Stimulated activated CD8-positive, alpha-beta memory T cell treated with anti-CD3 and anti-CD28 coated beads, Interleukin-12 subunit alpha, Interleukin-12 subunit beta, amount 100 ng/mL, for 4 hours (primary cell): ENCODE measurements at places on chromosomes 16 and 17.
A peak's percentile ranks its signal among the peaks of the same experiment; 100 is the strongest.

DNA sequence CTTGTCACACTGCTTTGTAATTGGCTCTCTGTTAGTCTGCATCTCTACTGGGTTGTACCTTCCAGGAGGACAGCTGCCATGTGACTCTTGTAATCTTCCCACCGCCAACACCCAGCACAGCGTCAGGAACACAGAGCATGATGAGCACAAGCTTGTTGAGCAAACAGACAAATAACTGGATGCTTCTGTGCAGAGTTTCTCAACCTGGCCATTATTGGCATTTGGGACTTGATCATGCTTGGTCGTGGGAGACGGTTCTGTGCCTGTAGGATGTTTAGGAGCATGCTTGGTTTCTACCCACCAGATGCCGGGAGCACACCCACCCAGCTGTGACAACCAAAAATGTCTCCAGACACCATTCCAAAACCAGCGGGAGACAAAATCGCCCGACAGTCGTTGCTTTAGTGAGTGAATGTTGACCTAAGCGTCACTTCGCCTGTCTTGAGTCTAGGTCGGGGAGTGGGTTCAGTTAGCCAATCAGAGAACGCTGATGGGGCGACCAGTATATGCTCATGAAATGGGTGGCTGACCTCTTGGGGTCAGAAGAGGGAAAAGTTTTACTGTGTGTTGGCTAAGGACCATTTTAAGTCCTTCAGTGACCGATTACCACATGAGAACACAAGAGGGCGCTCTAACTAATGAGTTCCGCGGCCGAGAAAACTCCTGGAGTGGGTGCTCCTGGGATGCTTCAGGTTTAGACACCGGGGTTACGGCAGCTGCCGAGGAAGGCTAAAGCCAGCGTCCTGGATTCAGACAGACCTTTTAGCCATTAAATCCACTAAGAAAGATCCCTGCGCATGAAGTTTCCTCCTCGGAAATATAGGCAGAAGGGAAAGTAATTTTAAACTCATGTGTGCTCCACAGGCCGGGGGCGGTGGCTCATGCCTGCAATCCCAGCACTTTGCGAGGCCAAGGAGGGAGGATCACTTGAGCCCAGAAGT lies 57.8 kb upstream of the TEX2 start:
- DNase-seq = peak; percentile 25

GRCh38 chr16:51312363-51313150 lies 161.5 kb upstream of the SALL1 start:
- no peak for DNase-seq

DNA sequence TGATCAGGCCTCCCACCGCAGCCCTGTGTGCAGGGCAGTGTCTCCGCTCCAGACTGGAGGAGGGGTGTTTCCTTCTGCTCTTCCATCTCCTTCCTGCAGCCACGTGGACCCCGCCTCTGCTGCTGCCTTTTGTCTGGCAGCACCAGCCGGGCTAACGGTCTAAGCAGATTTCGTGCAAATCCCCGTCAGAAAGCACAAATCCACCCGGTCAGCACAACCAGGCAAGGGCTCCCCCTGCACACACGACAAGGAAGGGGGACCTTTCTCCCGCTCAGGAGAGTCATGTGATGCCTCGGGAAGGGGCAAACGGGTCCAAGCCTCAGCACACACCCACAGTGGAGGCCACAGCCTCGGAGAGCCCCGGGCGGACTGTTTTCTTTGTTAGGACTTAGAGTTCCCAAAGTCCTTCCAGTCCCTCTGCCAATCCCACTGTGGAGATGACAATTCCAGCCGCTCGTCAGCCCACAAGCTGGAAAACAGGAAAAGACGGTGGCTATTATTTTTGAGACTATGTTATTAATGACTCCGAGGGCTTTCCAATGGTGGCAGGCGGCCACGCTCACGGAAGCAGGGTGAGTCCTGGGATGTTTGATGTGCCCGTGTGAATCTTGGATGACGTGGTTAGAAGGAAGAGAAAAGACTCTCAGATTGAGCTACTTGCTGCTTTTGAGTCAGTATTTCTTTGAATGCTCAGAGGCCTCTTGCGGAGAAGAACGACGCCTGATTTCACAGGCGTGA lies 22.5 kb upstream of the MEAK7 start:
- DNase-seq = no peak

- DNase-seq = no peak
Measured at GRCh38 chr16:79162977-79163376, 437.6 kb downstream of the MAF start.

DNA sequence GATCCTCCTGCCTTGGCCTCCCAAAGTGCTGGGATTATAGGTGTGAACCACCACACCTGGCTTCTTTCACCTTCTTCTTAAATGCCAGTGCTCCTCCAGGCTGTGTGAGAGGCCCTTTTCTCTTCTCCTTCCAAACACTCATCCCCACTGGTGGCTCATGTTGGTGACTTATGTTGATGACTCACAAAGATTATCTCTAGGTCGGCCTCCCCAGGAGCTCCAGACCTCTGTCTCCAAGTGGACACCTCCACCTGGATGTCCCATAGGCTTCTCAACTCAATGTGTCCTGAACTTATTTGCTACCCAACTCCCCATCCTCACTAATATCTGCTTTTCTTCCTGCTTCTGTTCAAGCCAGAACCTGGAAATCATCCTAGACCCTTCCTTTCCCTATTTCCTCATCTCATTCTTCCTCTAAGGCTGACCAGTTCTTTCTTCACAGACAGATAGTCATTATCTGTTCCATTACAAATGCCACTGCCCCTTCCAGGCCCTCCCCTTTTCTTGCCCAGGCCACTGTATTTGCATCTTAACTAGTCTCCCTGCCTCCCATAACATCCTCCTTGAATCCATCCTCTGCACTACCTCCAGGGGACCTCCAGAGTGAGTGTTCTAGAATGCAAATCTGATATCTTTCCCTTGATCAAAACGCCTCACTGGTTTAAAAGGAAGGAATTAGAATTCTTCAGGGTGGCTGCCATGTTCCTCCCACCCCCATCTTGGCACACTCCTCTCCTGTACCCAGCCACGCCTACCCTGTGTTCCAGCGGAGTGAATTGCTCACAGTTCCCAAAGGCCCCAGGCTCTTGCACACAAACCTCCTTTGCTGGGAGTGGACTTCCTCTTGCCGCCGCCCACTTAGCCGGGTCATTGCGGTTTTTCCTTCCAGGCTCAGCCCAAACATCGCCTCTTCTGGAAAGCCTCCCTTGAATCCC lies 34.8 kb upstream of the FBXO47 start:
- DNase-seq = no peak

DNA sequence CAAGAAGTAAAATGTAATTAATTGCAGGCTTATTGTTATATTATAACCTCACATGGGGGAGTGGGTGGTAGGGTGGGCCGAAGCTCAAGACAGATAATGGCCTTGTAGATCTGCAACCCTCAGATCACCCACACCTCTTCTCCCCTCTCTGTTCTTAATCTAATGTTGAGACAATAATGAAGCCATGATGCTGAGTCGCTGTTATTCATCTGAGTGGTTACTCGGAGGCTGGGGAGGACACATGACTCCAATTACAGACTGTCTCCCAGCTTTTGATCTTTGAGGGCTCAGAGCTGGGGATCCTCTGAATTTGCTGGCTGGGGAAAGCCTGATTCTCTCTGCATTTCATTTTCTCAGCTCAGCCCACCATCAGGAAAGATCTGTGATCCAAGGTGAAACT lies 275.3 kb downstream of the SHISA9 start:
- DNase-seq = no peak

DNA sequence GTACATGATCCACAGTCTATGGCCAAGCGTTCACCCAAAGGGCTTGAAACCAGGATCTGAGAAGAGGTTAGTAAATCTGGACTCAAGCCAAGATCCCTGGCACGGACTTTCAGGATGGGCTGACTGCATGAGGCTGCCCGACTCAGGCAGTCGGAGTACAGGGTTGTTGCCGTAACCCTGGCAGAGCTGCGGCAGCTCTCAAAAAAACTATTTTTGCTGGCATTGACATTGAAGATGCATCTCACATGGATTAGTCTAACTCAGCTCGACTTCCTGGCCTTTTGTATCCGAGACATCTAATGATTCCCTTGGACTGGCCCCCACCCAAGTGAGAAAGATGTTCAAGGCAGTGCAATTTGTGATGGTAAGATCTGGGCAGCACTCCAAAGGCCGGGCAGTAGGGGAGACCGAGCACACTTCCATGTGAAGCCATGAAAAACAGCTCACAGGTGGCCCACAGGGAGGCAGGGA lies 6.2 kb downstream of the SLC47A1 start:
- DNase-seq = no peak

DNA sequence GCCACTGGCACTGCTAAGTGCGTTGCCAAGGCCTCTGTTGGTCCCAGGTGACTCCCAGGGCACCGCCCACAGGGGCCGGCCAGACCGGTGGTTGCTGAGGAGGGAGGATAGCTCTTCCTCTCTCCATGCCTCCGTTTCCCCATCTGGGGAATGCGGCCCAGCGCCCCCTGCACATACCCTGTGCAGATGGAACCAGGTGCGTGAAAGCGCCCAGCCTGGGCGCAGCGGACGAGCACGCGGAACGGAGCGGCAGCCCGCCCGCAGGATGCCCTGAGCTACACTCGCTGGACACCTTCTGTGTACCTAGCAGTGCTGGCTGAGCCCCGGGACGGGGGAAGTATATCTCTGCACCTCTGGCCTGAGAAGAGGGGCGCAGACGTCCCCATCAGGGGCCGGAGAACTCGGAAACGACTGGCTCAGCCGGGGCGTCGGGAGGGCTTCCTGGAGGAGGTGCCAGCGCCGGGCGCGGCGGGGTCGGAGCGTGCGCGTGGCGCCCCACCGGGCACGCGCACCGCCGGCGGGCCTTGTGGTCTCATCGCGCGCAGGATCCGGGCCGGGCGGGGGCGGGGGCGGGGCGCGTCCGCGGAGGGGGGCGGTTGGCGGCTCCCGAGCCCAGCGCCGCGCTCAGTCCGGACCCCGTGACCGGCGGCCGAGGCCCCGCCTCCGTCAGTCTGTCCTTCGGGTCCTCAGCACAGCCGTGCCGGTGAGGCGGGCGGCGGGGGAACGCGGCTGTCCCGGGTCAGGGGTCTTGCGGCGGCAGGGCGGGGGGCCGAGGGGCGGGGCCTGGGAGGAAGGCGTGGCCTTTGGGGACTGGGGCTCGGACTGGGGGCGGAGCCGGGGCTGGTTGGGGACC lies at the start of the genes CCDC78 and HAGHL:
CCDC78 (minus strand) TSS at position 6 of the 853 bp plus-strand sequence. CDS start 76 bp downstream, outside the sequence.
HAGHL (plus strand) TSS at position 669 of the 853 bp plus-strand sequence. CDS start 404 bp downstream, outside the sequence.
- peak; percentile 56 for DNase-seq

DNA sequence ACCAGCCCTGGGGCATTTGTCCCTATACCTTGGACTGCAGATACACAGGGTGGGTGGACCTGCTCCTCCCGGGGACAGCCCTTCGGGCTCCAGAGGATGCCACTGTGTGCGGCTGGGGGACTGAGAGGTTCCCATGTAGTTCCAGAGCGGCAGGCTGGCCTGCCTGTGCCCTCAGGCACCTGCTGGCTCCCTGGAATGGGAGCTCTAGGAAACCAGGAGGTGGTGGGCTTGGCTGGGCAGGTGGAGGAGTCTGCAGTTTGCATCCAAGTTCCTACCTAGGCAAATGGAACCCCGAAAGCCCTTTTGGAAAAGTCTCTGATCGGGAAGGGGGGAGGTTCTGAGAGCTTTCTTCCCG lies 982 bp downstream of the DBNDD1 start:
- no peak for DNase-seq

- DNase-seq = no peak
Measured at GRCh38 chr16:49822649-49823370, 33.1 kb downstream of the ZNF423 start.

- DNase-seq = no peak
Measured at GRCh38 chr16:87309620-87310525, 7.3 kb downstream of the C16orf95 start.

GRCh38 chr17:65584604-65585521 lies 23.4 kb upstream of the AXIN2 start:
- no peak for DNase-seq

DNA sequence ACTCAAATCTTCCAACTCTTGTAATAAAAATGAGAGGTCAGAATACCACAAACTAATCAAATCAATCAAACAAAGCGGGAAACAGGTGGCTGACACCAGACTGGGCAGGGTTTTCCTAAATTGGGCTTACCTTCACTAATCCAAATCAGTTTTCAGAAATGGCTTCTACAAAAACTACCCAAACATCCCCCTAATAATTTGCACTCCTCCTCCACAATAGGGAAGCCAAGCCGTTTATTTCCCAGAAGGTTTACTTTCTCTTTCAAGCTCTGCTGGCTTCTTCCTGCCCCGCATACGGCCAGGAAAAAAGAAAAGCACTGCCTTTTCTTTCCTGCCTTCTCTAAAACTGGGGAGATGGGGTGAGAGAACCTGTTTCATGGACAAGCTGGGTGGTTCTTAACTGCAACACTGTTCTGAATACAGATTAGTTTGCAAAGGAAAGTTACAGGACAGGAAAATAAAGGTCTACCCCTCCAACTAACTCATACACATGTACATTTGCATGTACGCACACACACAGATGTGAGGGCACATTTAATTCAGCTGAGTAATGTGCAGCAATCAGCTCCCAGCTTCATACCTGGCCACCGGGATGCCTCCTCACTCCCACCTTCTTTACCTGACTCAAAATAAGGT lies 9.2 kb downstream of the STAT3 start:
- DNase-seq = no peak

- no peak for DNase-seq
Measured at GRCh38 chr16:9248162-9248561, 156.7 kb downstream of the HAPSTR1 start.

DNA sequence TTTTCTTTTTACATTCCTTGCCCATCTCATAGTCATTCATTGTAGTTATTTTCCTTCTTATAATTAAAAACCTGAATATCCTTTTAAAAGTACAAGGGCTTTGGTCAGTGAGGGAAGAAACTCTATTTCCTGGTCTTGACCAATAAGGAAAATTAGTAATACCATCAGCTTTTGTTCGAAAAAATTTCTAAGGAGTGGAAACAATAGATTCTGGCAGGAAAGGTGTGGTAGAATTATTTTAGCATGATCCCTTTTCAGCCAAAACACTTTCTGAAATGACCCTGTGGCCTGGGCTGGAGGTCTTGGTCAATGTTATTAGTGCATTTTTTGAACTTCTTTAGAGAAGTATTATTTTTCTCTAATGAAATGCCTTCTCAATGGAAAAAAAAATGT lies 36.6 kb downstream of the IQCK start:
- DNase-seq = no peak

GRCh38 chr17:75439287-75439686 lies 17.1 kb upstream of the TMEM94 start:
- DNase-seq = no peak

DNA sequence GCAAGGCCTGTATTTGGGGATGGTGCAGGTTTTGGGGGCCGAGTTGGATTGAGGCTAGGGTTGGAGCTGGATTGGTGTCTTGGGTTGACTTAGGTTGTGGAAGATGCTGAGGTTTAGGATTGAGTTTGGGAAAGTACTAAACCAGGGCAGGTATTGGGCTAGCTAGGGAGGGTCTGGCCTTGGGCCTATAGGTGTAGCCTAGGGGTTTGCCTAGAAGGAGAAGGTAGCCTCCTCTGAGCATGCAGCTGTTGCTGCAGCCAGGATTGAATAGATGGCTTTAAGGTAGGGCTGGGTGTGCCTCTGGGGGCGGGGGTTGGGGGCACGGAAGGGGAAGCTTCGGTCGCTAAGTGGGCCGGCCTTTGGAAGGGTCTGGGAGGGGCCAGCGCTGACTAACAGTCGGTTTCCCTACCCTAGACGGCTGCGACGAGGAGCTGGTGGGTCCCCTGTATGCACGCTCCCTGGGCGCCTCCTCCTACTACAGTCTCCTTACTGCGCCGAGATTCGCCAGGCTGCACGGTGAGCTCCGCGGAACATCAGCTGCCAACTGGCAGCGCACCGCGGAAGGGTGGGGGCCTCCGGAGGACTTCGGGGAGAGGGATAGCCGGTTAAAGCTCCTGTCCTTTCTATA lies 1.2 kb downstream of the CNTNAP1 start:
- DNase-seq = no peak

GRCh38 chr17:59479141-59479540 lies 86.3 kb upstream of the DHX40 start:
- no peak for DNase-seq

GRCh38 chr16:47229053-47230050 lies 85.6 kb upstream of the NETO2 start:
- DNase-seq = no peak

- DNase-seq = no peak
Measured at GRCh38 chr16:67277294-67277998, 1.9 kb upstream of the PLEKHG4 start.
